ENCODE measurements at places on chromosomes 1 and 21. TPM values are rescaled to one million over a fixed set of nuclear protein-coding genes. Genes with fewer than 3 reads are reported as not detected.

- DNase-seq, result no peak
Measured at GRCh38 chr1:108742253-108742652, 4.2 kb upstream of the STXBP3 start.

DNA sequence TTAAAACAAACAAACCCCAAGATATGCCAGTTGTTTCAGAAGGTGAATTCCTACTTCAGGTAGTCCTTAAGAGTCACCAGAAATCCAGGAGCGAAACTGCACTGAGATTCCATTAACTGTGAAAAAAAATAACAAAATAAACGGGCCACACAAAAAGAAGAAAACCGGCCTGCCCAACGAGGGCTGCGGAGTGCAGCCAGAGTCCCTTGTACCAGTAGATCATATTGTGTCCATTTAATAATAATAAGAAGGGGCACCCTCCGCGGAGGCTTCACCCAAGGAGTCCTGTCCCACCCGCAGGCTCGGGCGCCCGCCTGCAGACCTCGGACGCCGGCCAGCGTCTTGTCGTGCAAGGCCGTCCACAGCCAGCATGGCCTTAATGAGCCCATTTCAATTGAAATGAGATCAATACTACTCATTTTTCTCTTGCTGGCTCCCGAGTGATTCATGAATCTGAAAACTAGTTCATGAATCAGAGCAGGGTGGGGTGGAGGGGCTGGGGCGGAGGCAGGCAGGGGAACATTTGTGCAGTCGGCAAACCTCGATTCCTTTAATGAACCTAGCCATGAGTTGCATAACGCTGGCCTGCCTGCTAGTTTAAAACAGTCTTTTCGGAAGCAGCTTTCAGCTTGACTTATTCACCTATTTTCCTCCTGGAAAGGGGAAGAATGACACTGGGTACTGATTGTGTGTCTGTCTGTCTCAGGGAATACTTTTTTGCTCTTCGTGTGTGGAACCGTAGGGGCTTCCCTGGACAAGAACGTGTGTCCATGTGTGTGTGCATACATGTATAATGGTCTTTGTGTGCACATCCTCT, 113.1 kb upstream of the IRF2BP2 start:
- peak; percentile 40 for DNase-seq

GRCh38 chr1:57007948-57008347, 42.1 kb upstream of the C8B start:
- no peak for DNase-seq

GRCh38 chr1:110581682-110582145, 24.4 kb downstream of the KCNA2 start:
- DNase-seq, result no peak

DNA sequence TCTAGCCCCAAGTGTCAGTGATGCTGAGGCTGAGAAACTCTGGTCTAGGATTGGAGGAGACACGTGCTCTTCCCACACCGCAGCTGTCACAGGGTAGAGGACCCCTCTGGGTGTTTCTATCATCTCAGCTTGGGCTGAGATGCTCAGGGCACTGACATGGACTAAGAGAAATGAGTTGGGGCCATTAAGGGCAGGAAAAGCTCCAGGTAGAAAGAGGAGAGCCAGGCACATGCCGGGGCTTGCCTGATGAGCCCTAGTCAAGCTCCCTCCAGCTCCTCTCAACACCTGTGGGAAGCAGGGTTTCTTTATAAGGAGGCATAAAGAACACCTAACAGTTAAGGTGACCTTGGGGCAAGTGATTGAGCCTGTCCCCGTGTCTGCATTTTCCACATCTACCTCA, 17.3 kb downstream of the ABCA4 start:
- no peak for DNase-seq

Gene DCDC2B
- total RNA-seq, result not detected

Gene DNAJC28
- 1.4 TPM for total RNA-seq

Gene LCE2A
- not detected for total RNA-seq

Gene RGS5
- total RNA-seq, result 4.2 TPM

Gene GJA8
- not detected for total RNA-seq

Gene CSDE1
- total RNA-seq, result 427 TPM

Gene CLCA2
- not detected for total RNA-seq

Gene GABPB2
- total RNA-seq, result 5.8 TPM

Gene FGR
- total RNA-seq, result 0.30 TPM

Gene LINGO4
- total RNA-seq, result 0.07 TPM

Gene MORC3
- total RNA-seq, result 15.3 TPM

Measured in H7 (cell line).